Gastroesophageal sphincter (tissue), 4 donors: ENCODE measurements at places on chromosomes 4 and X.

DNA sequence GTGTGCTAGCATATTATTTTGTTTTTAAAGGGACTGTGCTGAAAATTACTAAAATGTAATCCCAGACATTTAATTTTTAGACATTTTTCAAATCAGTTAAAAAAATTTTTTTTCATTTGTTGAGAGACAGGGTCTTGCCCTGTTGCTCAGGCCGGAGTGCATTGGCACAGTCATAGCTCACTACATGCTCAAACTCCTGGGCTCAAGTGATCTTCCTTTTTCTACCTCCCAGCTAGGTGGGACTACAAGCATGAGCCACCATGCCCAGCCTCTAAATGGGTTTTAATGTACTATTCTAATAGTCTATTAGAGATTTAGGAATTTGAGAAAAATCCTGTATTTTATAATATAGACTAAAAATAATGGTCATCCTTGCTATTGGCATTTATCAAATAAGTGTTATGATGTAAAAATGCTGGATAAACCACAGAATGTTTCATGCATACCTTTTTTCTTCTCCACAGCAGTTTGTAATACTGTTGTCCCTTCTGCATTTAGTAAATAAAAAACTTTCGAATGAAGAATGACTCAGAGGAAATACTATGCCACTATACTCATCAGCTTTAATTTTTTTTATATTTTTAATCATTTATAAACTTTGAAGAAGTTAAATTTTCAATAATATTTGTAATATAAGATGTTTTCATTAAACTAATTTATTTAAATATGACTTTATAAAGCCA, 29.9 kb downstream of the CPEB2 start:
- peaks cover 5% of the 10 kb centered on the region for H3K36me3 ChIP-seq
- H3K4me1 ChIP-seq: peaks cover 91% of the 10 kb centered on the region
- no peaks in the 10 kb centered on the region for H3K27me3 ChIP-seq

GRCh38 chr4:79874197-79874596, 198.8 kb downstream of the ANTXR2 start:
- H3K27me3 ChIP-seq: no peaks in the 10 kb centered on the region
- H3K27ac ChIP-seq: no peak overlapping the region
- H3K36me3 ChIP-seq: no peaks in the 10 kb centered on the region
- no peaks in the 10 kb centered on the region for H3K4me1 ChIP-seq
- H3K4me3 ChIP-seq: no peak overlapping the region

- H3K36me3 ChIP-seq: no peaks in the 10 kb centered on the region
- no peaks in the 10 kb centered on the region for H3K4me1 ChIP-seq
- peak; percentile 78 for ATAC-seq
- H3K4me3 ChIP-seq: no peak overlapping the region
- no peaks in the 10 kb centered on the region for H3K27me3 ChIP-seq
These were observed 24.3 kb downstream of the LINC00632 start for GRCh38 chrX:140733766-140734342.

GRCh38 chrX:49995795-49996455, 73.5 kb downstream of the CLCN5 start:
- no peak overlapping the region for H3K27ac ChIP-seq
- H3K4me1 ChIP-seq: no peaks in the 10 kb centered on the region
- no peaks in the 10 kb centered on the region for H3K36me3 ChIP-seq
- no peak for ATAC-seq

- ATAC-seq: no peak
- no peaks in the 10 kb centered on the region for H3K36me3 ChIP-seq
- H3K4me3 ChIP-seq: no peak overlapping the region
- no peak overlapping the region for H3K27ac ChIP-seq
- H3K4me1 ChIP-seq: no peaks in the 10 kb centered on the region
- H3K27me3 ChIP-seq: no peaks in the 10 kb centered on the region
These were observed 57.1 kb upstream of the TNIP3 start for GRCh38 chr4:121221201-121221600.

DNA sequence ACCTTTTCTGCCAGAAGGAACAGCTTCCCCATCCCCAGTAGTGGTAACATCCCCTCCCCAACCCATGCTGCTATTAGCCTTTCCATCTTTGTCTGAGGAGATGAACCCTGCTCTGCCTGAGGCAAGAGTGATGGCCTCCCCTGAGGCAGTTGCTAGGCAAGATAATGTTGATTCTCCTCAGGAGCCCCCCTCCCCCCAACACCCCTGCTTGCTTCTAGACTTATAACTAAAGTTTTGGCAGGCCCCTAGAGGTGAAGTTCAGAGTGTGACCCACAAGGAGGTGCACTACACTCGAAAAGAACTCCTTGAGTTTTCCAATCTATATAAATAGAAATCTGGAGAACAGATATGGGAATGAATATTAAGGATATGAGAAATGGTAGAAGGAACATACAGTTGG, 962.5 kb downstream of the ADGRL3 start:
- H3K4me1 ChIP-seq: no peaks in the 10 kb centered on the region
- H3K27ac ChIP-seq: no peak overlapping the region
- H3K27me3 ChIP-seq: no peaks in the 10 kb centered on the region

DNA sequence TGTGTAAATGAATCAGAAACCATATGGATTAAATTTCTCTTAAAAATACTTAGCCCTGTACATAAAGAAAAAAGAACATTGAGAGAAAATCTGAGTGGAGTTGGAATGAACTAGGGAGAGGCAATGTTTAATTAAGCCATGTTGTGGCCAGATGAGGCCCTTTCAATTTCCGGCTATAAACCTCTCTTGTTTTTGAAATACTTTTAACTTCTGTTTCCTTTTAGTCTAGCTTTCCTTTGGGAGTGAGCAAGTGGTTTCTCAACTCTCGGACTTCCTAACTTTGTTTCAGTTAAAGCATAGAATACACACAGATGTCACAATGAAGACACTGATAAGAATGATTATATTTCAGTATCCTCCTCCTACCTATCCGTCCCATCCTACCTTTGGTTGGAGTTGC, 197.2 kb downstream of the ARHGAP24 start:
- no peak overlapping the region for H3K4me3 ChIP-seq

DNA sequence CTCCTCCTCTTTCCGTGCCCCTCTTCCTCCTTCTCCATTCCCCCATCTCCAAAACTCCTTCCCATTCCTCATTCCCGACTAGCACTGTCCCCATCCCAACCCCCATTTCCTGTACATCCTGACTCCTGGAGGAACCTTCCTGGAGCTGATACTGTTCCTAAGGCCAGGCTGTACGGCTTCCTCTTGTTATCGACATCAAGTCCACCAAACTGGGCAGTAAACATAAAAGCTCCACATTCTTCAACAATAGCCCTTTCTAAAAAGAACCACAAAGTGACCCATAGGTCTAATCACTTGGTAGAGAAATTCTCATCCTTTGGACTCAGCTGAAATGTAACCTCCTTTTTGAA, 22.9 kb downstream of the AWAT2 start:
- no peak overlapping the region for H3K4me3 ChIP-seq
- no peaks in the 10 kb centered on the region for H3K4me1 ChIP-seq
- no peak overlapping the region for H3K27ac ChIP-seq
- no peaks in the 10 kb centered on the region for H3K27me3 ChIP-seq

DNA sequence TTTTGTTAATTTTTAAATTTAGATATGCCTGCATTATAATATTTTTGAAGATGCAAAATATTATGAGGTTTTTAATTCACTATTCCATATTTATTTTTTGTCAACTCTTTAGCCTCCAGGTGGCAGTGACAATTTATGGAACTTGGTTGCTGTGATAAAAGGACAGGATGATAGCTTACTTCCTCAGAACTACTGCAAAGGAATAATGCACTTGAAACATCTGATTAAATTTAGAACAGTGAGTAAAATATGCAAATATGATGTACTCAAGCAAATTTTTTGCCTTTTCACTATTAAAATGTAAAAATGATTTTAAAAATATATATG, 45.1 kb downstream of the SPATA4 start:
- no peak overlapping the region for H3K4me3 ChIP-seq
- H3K27ac ChIP-seq: no peak overlapping the region
- H3K36me3 ChIP-seq: no peaks in the 10 kb centered on the region
- no peaks in the 10 kb centered on the region for H3K4me1 ChIP-seq

DNA sequence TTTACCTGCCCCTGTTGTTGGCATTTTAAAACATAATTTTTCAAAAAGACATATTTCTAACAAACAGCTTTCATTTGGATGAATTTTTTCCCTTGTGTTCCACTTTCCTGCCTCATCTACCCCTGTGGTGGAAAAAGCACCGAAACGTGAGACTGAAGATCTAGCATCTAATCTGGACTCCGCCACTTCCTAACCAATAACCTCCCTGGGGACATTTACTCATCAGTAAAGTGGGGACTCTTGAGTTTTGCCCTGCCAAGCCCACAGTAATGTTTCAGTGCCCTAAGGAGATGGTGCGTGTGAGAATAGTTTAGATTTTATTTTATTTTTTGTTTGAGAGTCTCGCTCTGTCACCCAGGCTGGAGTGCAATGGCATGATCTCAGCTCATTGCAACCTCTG, 56.7 kb downstream of the ADGRG2 start:
- H3K4me3 ChIP-seq: no peak overlapping the region
- H3K27me3 ChIP-seq: no peaks in the 10 kb centered on the region
- H3K4me1 ChIP-seq: no peaks in the 10 kb centered on the region
- no peak for ATAC-seq

DNA sequence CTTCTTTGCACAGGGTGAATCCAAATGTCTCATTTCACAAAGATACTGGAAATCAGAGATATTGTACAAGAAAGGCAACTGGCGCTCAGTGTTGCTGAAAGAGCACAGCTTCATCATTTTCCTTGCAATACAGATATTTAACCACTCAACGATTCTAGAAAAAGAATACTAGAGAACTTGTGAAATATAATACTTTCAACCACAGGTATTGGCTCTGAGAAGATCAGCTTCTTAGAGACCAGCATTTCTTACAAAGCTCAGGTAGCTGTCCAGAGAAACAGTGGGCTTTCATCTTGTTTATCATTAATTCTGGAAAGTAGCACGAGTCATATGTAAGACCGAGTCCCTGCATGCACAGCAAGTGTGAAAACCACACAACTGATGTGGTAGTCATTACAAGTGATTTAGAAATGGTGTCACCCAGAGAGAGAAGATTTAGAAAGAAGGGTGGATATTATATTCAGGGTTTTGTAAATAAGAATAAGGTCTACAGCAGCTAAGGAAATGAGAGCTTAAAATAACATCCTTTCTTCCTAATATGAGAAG, 7.8 kb upstream of the PPARGC1A start:
- H3K27me3 ChIP-seq: no peaks in the 10 kb centered on the region
- no peak overlapping the region for H3K27ac ChIP-seq
- H3K4me3 ChIP-seq: no peak overlapping the region
- no peaks in the 10 kb centered on the region for H3K36me3 ChIP-seq

GRCh38 chrX:148649145-148649795, 148.9 kb downstream of the AFF2 start:
- H3K4me3 ChIP-seq: no peak overlapping the region
- no peak for ATAC-seq
- H3K4me1 ChIP-seq: no peaks in the 10 kb centered on the region
- H3K27ac ChIP-seq: no peak overlapping the region
